RPMI7951 (cell line): ENCODE measurements at places on chromosomes 7 and 10. TPM values are rescaled to one million over a fixed set of nuclear protein-coding genes. Genes with fewer than 3 reads are reported as not detected.

DNA sequence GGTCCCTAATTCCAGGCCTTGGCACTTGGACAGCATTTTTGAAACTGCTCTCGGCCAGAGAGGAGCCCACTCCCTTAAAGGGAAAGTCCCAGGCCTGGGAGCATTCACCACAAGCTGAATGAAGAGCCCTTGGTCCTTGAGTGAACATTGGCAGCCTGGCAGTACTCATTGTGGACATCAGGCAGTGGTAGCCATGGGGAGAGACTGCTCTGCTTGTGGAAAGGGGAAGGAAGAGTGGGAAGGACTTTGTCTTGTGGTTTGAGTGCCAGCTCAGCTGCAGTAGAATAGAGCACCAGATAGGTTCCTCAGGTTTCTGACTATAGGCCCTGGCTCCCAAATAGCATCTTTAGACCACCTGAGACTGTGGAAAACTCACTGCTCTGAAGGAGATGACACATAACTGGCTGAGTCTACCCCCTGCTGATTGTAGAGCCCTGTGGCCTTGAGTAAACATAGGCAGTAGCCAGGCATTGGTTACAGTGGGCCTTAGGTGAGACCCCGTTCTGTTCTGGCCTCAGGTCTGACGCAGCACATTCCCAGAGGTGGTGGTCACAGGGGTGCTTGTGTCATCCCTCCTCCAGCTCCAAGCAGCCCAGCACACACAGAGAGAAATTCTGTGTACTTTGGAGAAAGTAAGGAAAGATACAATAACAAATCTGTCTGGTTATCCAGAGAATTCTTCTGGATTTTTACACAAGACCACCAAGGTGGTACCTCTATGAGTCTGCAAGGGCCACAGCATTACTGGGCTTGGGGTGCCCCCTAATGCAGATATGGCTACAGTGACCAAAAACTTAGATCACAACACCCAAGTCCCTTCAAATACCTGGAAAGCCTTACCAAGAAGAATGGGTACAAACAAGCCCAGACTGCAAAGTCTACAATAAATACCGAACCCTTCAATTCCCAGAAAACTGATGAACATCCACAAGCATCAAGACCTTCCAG, 153.8 kb downstream of the GNAI1 start:
- DNase-seq, result no peak

The GPR158 gene
- total RNA-seq, result 10.0 and 13.7 TPM in 2 replicates

The MEPCE gene
- 22.2 and 22.5 TPM in 2 replicates for total RNA-seq

DNA sequence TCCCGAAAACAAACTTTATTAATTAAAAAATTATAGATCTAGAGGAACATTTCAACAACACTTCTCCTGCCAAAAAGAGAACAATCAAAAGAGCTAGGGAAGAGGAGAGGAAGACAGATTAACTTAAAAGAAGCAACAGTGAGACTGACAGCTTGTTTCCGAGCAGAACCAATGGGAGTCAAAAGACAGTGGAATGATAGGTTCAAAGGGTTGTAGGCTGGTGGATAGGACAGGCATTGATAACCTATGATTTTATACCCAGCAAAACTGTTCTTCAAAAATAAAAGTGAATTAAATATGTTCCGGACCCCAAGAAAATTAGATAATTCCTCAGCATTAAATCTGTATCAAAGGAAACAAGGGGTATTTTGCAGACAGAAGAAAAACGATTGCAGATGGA, 207.6 kb downstream of the MAD1L1 start:
- DNase-seq, result no peak

GRCh38 chr10:91054325-91054724, 133.4 kb upstream of the ANKRD1 start:
- no peak for DNase-seq

GRCh38 chr10:86062198-86062550, 304.4 kb downstream of the GRID1 start:
- DNase-seq, result no peak

The TMUB1 gene
- 31.8 and 36.6 TPM in 2 replicates for total RNA-seq
